ENCODE measurements at places on chromosomes 2 and 18. TPM values are rescaled to one million over a fixed set of nuclear protein-coding genes. Genes with fewer than 3 reads are reported as not detected.

POTEC gene
- not detected for total RNA-seq

LMAN1 gene
- total RNA-seq = 51.3 TPM

MAP4K3 gene
- total RNA-seq = 83.6 TPM

COL6A3 gene
- total RNA-seq = 108 TPM

ANKRD53 gene
- 0.98 TPM for total RNA-seq

RAD51AP2 gene
- total RNA-seq = not detected

SPC25 gene
- total RNA-seq = 1.1 TPM

- DNase-seq = no peak
These were observed 77.3 kb downstream of the LPIN2 start for GRCh38 chr18:2935438-2936192.

- no peak for DNase-seq
These were observed 137.5 kb upstream of the RNF152 start for GRCh38 chr18:62030091-62030985.

DNA sequence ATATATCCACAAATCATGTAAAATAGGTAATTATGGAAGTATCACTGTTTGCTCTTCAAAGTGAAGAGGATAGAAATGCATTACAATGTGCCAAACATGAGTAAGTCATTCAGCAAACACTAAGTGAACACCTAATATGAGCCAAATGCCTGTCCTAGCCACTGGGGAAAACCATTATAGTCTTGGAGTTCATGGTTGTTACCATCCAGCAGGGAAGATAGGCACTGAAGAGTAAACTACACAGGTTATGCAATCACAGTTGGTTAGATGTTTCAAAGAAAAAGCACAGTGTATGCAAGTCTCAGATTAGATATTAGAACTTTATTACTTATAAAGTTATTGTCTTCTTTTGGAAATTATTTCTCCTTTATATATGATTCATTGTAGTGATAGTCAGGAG is 3.9 kb upstream of the SERPINB2 start:
- DNase-seq = no peak

- no peak for DNase-seq
These were observed 12.0 kb downstream of the SFTPB start for GRCh38 chr2:85655961-85656417.
